ENCODE measurements at places on chromosomes 16 and 17. TPM values are rescaled to one million over a fixed set of nuclear protein-coding genes. Genes with fewer than 3 reads are reported as not detected.

GRCh38 chr17:35088881-35089585 lies 25.5 kb upstream of the RFFL start:
- DNase-seq, result peak; percentile 49

ENO3 gene
- 31.5 TPM for total RNA-seq

GRCh38 chr17:74417178-74418045 lies 14.5 kb upstream of the GPRC5C start:
- DNase-seq, result no peak

TGFB1I1 gene
- total RNA-seq, result 76.2 TPM

PRR15L gene
- 3.4 TPM for total RNA-seq

GRCh38 chr16:8194794-8195193 lies 395.5 kb downstream of the TMEM114 start:
- DNase-seq, result no peak

TEX14 gene
- 0.11 TPM for total RNA-seq

DNA sequence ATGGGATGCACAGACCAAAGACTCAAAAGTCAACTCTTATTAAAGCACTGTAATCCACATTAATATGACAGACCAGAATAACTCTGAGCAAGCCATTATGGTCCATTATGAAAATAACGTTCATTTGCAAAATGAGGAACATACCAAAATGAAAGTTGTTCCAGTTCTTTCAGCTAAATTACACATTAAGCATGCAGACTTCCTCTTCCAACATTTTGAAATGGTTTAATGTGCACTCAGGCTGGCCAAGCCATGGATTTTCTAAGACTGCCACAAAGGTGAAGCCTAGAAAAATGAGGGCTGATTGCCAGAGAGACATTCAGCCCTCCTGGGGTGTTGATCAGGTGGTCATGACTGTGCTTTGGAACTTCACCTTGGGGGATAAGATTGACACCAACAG lies 56.7 kb upstream of the NOG start:
- no peak for DNase-seq

CDC6 gene
- 7.9 TPM for total RNA-seq

DNA sequence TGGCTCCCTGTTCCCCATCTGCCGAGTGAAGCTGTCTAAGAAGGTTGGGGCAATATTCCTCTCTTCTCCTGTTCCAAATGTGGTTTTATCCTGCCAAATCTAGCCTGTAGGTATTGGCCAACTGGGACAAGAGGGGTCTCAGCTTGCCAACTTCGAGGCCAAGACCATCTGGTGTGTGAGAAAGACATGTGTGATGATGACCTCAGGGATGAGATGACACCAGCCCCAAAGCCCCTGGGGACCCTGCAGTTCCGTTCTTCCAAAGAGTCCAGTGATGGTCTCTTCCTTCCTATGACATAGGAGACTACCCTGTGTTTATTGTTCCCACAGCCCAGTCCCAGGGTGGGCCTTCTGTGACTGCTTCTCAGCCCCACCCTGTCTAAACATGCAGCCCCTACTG lies 34.8 kb upstream of the ADAMTS18 start:
- no peak for DNase-seq

- DNase-seq, result no peak
Measured at GRCh38 chr16:27138257-27138656, 65.1 kb upstream of the KDM8 start.

DNA sequence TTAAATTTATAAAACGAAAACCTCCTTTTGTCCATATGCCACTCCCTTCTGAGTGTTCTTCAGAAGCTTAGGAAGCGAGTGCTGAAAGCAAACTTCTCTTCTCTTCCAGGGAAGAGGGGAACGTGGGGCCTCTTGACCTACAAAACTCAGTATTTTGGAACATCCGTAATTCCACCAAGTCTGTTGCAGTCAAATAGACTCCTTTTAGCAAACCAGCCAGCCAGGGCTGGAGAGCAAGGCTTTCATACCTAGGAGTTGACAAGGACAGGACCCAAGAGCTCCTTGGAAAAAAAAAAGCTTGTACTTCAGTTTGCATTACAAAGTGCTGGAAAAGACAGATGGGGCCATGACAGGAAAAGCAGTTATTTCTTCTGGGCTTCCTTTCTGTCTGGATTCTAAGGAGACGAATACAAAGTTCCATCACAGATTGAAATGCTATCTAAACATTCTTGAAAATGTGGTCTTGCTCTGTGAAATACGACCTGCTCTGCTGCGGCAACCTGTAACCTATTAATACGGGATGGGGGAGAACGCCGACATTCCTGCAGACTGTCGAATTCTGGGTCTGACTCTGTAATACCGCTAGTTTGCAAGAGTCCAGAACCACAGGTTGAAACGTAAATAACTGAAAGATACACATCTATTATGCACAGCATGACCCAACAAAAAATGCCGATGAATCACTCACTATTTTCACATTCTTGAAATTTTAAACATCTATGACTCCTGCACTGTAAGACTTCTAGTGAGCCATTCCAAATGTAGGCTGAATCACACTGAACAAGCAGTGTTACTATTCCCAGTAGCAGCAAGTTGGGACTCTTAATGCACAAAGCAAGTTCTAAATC lies 20.6 kb downstream of the VPS53 start:
- peak; percentile 33 for DNase-seq

CCDC200 gene
- not detected for total RNA-seq

NSF gene
- 37.8 TPM for total RNA-seq

COPZ2 gene
- total RNA-seq, result 45.2 TPM

PDIA2 gene
- total RNA-seq, result 1.1 TPM

GRCh38 chr16:12406158-12406557 lies 397.5 kb downstream of the CPPED1 start:
- DNase-seq, result no peak

DNA sequence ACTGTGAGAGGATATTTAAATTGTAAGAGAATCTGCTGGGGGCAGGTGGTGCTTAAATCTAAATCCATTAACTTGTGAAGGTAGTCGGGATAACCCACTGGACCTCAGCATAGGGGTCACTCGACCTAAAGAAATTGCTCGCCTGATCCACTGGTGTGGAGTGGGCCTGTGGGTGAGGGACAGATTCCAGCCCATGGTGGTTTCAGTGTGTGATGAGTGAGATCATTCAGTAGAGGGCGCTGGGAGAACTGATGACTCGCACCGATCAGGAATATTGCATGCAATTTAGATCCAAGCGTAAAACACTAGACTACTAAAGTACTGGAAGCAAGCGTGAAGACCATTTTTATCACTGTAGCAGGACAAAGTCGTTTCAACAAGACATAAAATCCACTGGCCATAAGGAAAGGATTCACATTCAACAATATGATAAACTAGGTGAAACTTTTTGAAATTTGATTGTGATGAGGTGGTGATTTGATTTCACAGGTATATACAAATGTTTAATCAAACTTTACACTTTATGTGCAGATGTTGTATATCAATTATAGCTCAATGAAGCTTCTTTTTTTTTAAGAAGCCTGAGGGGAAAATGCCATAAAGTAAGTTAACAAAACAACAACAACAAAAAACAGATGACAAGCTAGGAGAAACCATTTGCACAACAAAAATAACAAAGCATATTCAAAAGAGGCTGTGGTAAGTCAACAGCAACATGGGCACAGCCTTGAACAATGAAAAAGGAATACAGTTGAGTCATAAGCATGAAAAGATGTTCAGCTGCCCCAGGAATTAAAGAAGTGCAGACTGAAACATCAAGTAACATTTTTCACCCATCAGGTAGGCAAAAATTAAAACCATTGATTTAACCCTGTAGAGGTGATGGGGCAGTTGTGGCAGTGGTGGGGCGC lies 7.5 kb upstream of the TMEM170A start:
- no peak for DNase-seq

GRCh38 chr16:77219437-77219836 lies 20.2 kb downstream of the SYCE1L start:
- DNase-seq, result no peak

DNA sequence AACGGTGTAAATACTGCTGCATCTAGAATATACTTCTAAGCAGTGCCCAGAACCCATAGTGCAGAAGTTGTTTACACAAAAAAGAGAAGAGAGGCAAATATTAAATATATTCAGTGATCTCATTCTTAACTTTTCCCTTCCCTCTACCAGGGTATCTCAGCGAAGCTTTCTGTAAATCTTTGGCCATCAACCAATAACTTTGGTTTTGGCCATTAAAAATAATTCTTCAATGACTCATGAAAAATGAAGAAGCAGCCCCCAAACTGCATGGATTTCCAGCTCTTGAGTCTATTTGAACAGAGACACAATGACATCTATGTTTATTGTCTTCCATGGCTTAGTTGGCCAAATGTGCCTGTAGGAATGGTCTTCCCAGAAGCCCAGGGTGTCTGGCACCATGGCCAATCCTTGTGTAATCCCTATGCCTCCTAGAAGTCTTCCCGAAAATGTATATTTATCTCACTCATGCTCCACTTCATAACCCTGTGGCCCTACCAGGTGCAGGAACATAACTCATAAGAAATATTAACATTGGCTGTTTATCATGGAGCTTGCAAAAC lies 646.6 kb downstream of the TOX3 start:
- no peak for DNase-seq

KRT28 gene
- total RNA-seq, result not detected

KCNJ12 gene
- 4.1 TPM for total RNA-seq

FOXO3B gene
- 6.1 TPM for total RNA-seq

DNA sequence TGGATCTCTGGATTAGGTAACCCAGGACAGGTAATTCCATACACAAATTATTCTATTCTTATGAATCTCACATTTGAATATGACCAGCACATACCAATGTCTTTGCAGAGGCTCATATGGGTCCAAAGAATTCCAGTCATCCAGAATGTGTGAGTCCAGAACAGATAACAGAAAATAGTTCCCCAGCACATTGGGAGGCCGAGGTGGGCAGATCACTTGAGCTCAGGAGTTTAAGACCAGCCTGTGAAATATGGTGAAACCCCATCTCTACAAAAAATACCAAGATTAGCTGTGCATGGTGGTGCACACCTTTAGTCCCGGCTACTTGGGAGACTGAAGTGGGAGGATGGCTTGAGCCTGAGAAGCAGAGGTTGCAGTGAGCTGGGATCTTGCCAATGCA lies 26.9 kb downstream of the HYDIN start:
- no peak for DNase-seq

DNA sequence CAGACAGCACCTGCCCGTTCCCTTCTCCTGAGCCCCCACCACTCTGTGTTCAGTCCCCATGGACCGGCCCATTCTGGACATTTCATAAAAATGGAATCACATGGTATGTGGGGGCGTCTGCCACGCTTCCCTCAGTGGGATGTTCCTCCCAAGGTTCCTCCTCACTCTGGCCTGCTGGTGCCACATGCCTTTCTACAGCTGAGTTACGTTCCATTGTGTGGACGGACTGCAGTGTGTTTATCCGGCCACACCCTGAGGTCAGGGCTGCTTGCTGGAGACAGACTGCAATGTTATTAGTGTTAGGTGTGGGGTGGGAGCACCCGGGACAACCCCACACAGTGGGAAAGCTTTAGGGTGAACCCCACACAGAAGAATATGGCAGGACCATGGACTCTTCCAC lies 5.9 kb upstream of the AATK start:
- no peak for DNase-seq

Data from urinary bladder (tissue), 4 donors.